ENCODE measurements at places on chromosomes 6 and 20.

GRCh38 chr6:151488226-151488625 is 5.6 kb upstream of the CCDC170 start:
- DNase-seq = peak; percentile 5

GRCh38 chr6:22110061-22110460 is 186.8 kb downstream of the PRL start:
- DNase-seq = no peak

DNA sequence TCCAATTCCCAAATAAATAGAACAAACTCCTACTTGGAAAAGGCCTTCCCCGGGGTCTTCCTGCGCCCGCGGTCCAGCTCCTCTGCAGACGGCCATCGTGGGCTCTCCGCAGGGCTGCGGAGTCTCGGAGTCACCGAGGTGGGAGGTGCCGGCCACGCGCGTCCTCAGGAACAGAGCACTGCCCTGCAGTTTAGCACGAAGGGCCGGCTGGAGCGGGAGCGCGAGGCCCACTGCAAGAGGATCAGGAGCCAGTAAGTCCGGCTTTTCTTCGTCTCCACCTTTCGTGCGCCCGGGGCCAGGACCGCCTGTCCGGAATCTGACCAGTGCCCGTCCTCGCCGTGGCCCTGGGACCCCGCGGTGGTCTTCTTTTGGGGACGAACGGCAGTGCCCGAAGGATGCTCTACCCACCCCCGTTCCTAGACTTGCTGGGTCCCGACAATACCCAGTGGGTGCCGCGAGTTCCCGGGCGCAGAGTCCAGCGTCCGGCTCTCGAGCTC is 1.4 kb downstream of the BHLHE23 start:
- DNase-seq = no peak

- DNase-seq = no peak
Measured at GRCh38 chr6:67986694-67987232, 648.3 kb upstream of the ADGRB3 start.

DNA sequence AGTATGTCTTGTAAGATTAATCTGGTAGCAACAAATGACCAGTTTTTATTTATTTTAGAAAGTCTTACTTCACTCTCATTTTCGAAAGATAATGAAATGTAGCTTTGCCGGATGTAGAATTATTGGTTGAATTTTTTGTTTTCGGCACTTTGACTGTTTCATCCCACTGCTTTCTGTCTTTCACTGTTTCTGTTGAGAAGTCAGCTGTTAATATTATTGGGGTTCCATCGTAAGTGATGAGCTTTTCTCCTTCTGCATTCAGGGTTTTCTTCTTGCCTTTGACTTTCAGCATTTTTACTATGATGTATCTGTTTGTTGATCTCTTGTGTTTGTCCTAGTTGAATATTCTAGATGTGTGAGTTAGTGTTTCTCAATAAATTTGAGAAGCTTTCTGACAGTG is 383.4 kb downstream of the PAX1 start:
- DNase-seq = no peak

DNA sequence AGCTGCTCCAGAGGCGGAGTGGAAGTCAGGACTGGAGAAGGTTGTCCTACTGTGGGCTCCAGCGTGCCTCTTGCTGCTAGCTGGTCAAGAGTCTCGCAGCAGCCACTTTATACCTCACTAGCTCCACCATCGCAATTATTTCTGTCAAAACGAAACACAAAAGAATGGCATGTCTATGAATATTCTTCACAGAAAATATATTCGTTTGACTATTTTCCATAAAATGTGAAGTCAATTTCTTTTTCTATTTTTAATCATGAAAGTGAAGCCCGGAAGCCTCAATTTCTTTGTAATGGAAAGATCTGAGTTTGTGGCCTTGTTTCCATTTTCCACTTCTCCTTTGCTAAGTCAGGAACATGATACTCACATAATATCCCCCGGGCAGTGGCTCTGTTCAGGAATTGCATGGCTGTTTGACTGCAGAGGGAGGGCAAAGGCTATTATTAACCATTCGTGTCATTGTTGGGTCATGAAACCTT is 51.7 kb downstream of the DTD1 start:
- no peak for DNase-seq

DNA sequence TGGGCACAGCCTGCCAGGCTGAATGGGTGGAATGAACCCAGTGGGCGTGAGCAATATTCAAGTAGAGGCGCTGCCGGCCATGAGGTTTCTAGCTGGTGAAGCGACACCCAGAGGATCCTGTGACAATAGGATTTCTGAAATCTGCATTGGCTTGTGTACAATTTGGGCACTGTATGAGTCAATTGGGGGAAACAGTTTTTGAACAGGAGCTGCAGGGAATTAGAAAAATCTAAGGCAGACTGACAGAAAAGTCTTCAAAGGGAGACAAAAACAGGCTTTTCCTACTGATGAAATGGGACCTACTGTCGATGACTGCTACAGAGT is 148.8 kb upstream of the PROKR2 start:
- no peak for DNase-seq

DNA sequence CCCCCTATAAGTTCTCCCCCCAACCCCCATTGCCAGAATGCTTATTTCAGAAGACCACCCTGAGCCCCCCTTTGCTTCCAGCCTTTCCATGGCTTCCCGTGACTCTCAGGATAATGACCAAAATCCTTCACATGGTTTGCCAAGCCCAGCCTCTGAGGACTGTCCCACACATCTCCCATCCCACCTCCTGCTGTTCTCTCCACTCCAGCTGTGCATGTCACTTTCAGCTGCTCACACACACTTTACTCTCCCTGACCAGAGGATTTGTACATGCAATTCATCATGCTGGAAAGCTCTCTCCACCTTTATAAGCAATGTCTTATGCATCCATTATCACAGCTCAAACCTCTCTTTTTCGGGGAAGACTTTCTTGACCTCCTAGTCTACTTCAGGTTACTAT is 164.2 kb downstream of the PRL start:
- no peak for DNase-seq

Data from fibroblast of lung (primary cell).